ENCODE measurements at places on chromosomes 7 and 10.

DNA sequence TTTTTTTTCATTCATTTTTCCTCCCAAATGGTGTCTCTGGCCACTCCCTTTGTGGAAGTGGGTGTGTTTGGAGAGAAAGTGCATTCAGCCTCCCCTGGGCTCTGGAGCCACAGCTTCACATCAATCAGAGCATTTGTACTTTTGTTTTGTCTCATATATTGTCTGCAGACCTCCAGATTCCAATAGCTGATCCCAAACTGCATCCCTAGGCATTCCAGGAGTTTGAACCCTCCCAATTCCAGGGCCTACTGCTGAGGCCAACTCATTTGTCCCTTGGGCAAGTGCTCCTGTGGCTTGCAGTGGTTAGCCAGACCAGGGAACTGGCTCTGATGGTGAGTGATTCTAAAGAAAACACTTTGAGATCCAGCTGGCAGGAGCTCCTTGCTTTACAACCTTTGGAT, 163.3 kb downstream of the IPMK start:
- DNase-seq, result no peak

DNA sequence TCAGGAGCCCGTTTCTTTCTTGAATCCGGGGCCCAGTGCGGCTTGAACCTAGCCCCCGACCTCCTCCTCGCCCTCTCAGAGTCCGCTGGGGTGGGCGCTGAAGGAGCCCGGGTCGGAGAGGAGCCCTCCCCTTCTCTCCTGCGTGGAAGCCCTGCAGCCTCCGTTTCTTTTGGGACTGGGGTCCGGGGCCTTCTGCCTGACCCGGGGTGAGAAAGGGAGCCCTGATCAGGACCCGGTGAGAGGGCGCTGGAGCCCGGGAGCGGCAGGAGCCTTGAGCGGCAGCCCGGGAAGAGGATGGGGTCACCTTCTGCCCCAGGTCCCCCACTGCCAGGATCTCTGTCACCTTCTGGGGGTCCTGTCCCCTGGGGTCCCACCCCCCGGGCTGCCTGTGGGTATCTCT, 162.3 kb downstream of the ZNF33B start:
- no peak for DNase-seq

GRCh38 chr10:16947069-16947468, 129.8 kb upstream of the RSU1 start:
- no peak for DNase-seq

- no peak for DNase-seq
Observed at GRCh38 chr7:95601316-95601715, 5.0 kb upstream of the PDK4 start.

GRCh38 chr10:62062752-62063512, 161.4 kb downstream of the ARID5B start:
- no peak for DNase-seq

DNA sequence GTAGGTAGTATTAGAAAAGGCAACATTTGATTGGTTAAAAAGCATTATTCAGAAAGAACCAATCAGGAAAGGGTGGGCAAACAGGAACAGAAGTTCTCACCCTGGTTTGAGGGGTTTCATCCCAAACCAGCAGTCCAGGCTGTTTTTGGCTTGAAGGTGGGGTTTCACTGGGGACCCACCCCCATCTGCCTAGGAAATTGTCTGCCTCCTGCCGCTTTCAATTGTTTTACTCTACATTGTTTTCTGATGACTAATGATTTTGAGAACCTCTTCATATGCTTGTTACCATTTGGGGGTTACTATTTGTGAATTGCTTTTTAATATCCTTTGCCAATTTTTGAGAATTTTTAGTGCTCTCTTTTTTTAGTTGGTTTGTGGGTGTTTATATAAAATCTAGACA, 3.3 kb upstream of the PCBD1 start:
- DNase-seq, result peak; percentile 16

DNA sequence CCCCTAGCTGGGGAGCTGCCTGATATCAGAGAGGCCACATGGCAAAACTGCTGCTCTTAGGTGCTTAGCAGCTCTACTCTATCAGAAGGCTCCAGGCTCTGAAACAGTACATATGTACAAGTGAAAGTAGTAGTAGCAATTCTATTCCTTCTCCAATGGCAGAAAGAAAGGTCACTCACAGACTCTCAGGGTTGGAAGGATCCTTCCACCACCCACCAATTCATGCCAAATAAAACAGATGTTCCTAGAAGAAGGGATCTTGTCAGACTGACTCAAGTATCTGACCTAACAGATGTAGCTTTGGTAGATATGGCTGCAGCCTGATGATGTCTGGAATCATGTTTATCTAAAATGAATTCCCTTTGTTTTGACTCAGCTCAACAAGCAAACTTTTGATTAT, 8.0 kb upstream of the ALDH18A1 start:
- no peak for DNase-seq

GRCh38 chr7:128807191-128807590, 15.4 kb downstream of the CCDC136 start:
- DNase-seq, result no peak

DNA sequence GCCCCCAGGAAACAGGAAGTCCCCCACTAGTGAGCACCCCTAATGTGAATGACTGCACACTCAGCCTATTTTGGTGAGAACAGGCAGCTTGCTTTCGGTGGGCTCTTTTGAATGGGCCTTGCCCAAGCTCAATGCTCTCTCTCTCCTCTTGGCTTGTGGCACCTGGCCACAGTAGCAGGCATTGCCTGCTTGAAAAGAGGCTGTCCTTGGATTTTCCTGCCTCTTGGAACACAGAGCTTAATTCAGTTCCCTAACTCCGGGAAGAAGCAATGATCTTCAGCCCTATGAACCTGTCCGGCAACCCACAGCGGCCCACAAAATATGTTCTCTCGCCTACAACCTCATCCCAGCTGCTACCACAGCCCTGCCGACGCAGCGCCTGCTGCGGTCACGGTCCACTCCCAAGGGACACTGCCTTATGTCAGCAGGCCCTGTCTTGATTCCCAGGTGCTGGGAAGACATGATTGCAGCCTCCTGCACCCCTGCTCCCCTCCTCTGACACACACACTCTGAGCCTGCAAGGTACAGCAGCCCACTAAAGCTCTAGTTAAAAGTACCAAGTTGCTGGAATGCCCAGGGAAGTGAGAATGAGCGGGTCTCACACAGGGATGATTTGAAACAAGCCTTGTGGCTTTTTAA, 715.5 kb upstream of the GALNT17 start:
- DNase-seq, result no peak
